NCI-H526 (cell line): ENCODE measurements at places on chromosomes 16 and 17.

- peak; percentile 89 for DNase-seq
Observed at GRCh38 chr17:64320613-64321553, 57.8 kb upstream of the TEX2 start.

DNA sequence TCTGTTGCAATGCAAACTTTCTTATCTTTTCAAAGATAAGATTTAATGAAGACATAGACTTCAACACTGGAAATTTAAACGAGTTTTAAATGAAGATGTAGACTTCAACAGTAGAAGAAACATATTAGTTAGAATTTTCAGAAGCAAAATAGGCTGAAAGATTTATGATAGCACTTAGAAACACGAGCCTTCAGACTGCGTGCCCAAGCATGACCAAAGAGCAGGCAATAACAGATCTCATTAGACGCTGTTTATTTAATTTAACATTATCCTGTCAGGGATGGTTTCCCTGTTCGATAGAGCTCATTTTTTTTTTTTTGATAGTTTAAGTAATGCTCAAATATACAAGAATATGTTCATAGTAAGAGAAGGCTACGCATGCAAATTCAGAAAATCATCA lies 604.7 kb upstream of the SOX9 start:
- DNase-seq, result peak; percentile 31

DNA sequence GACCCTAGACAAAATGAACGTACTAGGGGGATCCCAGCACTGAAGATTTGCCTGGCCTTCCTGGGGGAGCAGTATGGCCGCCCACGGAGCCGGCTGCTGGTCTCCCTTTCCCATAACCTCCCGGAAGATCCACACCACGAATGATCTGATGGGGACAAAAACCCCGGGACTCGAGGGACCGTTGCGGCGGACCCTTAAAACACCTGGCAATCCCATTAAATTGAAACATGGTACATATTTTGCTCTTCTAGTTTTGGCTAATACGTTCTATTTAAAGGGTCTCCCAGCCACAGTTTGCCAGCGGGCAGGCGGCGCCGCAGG lies 45.2 kb upstream of the LCMT1 start:
- DNase-seq, result no peak

- no peak for DNase-seq
Observed at GRCh38 chr17:159609-160008, 21.8 kb downstream of the DOC2B start.

GRCh38 chr17:82345151-82345976 lies 11.8 kb upstream of the SECTM1 start:
- no peak for DNase-seq
